ENCODE measurements at places on chromosomes 11 and 22.

- DNase-seq = no peak
Observed at GRCh38 chr11:68370211-68371111, 58.1 kb downstream of the LRP5 start.

- DNase-seq = no peak
Observed at GRCh38 chr22:42073621-42074041, 417 bp upstream of the PHETA2 start.

DNA sequence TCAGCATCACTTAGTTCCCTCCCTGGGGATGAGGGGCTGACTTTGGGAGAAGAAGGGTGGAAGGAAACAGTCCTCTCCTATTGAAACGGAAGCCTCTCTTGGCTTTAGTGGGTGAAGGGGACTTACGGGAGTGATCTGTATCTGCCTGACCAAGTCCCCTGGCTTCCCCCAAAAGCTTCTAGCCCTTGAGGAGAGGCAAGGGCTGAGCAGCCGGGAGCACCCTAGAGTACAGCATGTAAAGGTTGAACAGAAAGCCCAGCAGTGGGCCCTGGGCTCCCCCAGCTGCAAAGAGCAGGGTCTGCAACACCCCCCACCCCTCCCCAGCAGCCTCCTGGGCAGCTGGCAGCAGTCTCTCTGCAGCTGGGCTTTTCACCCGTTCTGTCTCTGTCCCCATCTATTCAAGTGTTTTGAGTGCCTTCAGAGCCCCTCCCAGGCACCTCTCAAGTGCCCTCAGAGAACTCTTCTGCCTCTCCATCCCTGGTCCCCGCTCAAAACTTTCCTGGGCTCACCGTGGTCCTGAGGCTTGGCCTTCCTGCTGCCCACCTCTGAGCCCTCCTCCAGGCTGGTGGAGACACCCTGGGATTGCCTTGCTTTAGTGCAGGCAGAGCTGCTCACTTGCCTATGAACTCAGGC lies 2.7 kb downstream of the CAPN5 start:
- no peak for DNase-seq

- DNase-seq = no peak
Observed at GRCh38 chr11:96306600-96306932, 36.4 kb downstream of the MAML2 start.

DNA sequence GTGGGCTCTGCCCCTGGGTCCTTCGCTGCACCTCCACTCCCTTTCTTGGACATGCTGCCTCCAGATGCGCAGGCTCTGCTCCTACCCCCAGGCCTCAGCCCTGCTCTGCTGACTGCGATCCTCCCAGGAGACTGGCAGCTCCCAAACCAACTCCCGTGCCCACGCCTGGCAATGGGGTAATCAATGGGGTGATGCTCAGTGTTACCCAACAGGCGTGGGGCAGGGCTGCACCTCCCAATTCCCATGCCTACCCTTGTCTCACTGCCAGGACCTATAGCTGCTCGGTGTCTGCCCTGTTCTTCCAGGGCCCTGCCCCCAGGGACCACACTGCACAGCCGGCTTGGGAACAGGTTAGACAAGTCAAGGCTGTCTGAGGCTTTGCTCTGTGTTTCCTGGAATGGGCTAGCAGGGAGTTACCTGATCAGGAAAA lies at the start of gene ALDH3B2:
ALDH3B2 (minus strand) TSS at position 182 of the 430 bp plus-strand sequence. CDS start 7,688 bp downstream, outside the sequence.
- DNase-seq = no peak

DNA sequence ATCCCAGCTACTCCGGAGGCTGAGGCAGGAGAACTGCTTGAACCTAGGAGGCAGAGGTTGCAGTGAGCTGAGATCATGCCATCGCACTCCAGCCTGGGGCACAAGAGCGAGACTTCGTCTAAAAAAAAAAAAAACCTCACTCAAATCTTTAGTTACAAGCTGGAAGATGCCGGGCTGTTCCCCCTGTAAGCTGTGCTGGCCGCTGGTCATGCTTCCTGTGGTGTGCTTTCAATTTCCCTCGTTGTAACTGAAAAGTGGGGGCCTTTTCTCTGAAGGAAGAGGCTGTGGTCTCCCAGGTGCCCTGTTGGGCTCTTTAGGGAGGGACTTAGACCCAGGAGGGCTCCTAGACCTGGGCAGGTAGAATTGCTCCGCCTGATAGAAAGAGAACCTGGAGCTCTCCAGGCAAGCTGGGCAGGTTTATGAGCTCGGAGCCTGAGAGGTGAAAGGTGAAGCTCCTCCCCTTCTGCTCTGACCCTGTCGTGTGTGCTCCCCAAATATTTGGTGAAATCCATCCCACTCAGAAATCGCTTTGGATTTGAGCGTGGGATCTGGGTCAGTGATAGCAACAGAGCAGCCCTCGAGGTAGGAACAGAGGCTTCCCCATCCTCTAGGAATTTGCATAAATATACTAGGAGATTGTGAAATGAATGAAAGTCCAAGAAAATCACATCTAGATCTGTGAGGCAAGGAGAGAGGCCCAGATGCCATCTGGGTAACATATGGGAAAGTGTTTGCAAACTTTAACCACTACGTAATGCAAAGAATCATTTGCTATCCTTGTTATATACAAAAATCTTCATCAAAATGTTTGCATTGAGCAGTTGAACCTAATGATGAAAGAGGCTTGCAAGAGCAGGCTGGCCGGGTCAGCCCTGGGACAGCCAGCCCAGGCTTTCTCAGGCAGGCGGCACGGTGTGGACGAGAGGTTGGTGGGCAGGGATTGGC lies 154.3 kb downstream of the FBXO7 start:
- DNase-seq = peak; percentile 18

DNA sequence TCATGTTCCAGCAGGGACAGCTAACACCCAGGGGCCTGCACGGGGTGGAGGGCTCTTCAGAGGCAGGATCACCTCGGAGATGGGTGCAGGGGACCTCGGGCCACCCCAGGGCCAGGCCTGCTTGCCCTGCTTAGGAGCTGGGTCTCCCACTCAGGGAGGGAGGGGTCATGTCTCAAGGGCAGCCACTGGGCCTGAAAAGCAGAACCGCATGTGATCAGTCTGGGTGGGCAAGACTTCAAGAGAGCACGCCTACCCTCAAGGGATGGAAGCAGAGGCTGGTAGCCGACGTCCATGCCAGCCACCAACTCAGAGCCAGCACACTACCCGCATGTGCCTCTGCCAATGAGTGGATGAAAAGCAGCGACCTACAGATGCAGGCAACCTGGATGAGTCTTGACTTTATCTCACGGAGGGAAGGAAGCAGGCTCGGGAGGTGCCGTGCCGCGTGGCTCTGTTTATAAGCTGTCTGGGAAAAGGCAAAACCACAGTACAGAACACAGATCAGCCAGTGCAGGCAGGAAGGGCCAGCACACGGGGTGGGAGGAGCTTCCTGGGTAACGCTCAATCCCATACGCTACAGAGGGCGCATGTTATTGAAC lies 16.0 kb downstream of the TBX1 start:
- no peak for DNase-seq

DNA sequence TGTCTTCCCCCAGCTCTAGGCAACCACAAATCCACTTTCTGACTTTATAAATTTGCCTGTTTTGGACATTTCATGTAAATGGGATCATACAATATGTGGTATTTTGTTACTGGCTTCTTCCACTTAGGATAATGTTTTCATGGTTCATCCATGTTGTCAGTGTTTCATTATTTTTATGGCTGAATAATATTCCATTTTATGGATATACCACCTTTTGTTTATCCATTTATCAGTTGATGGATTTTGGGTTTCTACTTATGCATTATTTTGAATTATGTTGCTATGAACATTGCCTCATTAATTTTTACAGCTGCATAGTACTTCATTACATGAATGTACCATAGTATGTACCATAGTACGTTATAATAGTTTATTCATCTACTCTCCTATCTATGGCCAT lies 5.1 kb downstream of the CABIN1 start:
- no peak for DNase-seq

DNA sequence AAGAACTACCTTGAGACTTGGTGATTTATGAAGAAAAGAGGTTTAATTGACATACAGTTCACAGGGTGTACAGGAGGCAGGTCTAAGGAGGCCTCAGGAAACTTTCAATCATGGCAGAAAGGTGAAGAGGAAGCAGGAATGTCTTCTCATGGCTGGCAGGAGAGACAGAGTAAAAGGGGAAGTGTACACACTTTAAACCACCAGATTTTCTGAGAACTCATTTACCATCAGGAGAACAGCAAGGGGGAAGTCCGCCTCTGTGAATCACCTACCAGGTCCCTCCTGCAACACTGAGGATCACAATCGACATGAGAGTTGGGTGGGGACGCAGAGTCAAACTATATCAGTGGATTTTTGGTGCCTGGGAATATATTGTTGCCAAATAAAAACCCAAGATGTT lies 40.3 kb upstream of the OR5D13 start:
- no peak for DNase-seq

GRCh38 chr11:70535191-70535971 lies 137.1 kb downstream of the CTTN start:
- DNase-seq = no peak

DNA sequence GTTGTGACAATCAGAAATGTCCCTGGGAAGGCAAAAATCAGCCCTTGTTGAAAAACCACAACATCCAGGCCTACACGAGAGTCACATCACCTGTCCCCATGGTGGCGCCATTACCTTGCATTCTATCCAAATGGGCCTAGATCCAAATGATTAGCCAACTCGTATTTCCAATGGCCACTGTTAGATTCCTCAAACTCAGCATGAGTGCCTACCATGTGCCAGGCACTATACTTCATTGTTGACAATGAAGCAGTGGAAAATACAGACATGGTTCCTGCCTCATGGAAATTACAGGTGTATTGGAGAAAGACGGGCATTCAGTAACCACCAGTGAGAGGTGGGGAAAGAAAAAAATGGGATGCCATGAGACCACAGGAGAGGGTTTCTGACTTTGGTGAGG lies 29.8 kb upstream of the CREB3L1 start:
- no peak for DNase-seq

DNA sequence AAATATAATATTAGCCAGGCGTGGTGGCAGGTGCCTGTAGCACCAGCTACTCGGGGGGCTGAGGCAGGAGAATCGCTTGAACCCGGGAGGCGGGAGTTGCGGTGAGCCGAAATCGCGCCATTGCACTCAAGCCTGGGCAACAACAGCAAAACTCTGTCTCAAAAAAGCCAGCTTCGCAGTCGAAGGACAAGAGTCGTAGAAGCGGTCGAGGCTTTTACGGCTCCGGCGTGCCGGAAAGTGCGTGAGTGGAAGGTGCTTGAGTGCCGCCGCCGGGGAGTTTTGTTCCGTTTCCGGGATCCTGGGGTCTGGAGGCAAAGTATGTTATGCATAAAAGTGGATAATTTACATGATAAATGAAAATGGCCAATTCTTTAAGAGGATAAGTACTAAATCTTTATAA lies 43.6 kb downstream of the SYN3 start:
- no peak for DNase-seq

DNA sequence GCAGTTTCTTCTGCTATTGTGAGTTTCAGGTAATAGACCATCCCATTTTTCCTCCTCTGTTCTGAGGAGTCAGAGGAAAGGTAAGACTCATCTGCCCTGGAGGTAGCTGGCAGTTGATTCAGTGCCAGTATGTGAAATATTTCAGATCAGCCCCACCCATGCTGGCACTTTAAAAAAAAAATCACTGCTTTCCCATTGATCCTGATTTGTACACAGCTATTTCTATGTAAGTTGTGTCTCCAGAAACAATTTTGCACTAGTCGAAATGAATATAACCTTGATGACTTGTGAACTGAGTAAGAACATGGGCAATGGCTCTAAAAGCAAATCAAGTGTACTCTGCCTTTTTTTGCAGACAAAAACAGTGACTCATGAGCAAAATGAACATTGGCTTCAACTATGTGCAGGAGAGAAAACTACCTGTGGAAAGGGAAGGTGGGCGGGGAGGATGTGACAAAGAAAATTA lies 82.0 kb upstream of the OR5AK2 start:
- no peak for DNase-seq

GRCh38 chr11:11661326-11662040 lies 39.7 kb upstream of the GALNT18 start:
- no peak for DNase-seq

- DNase-seq = no peak
Observed at GRCh38 chr11:44004452-44005062, 43.2 kb upstream of the ACCSL start.
